ENCODE measurements at places on chromosomes 3 and 15.

- DNase-seq, result no peak
These were observed 180.4 kb downstream of the GOLGA8K start for GRCh38 chr15:32222716-32223115.

DNA sequence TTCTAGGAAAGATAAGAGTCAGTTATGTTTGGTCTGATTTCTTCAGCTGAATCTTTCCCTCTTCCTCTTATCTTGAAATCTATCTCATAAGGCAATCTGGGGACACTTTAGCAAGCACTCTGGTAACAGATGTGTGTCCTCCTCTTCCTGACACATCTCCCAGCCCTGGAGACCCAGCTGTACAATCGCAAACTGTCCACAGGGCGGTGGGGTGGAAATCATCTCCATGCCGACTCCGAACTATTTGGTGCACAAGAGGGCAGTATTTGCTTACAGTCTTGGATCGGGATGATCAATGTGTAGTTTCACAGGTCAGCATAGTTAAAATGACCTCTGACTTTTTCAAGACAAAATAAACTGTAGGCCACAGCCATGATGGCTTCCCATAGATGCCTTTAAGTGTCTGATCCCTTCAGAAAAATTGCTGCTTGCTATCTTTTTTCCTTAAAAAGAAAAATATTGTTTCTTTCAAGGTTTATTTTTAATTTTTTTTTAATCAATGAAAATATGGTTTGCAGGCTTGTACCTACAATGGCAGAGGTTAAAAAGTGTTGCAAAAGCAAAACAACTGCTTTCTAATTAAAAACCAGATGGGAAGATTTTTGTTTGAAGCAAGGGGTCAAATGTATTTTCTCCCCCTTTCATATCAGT is 17.7 kb downstream of the EEFSEC start:
- no peak for DNase-seq

DNA sequence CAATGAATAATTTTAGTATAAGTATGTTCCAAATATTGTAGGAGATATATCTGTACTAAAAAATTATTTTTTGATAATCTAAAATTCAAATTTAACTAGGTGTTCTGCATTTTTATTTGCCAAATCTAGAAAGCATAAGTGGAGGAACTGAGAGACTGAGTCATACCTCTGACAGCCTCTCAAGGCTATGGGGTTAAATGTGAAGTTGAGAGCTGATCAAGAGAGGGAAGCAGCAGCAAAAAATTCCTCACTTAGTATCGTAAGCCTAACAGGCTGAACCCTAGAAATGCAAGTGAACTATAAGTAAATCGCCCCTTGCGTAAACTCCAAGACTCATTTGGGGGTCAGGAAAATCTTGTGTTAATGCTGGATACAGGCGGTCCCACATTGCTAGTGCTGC is 12.8 kb upstream of the TOPAZ1 start:
- DNase-seq, result no peak

- DNase-seq, result no peak
These were observed 50.7 kb downstream of the MAP6D1 start for GRCh38 chr3:183774631-183775030.

DNA sequence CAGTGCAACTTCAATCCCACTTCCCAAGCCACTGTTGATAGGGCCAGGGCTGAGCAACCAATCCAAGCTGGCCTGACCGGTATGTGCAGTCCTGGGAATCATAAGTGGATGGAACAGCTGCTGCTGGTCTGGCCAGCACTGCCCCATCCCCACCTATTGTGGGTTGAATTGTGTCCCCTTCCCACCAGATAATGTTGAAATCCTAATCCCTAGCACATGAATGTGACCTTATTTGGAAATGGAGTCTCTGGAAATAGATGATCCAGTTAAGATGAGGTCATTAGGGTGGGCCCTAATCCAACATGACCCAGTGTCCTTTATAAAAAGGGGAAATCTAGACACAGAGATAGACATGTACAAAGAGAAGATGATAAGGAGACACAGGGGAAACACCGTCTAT is 13.7 kb upstream of the PDIA5 start:
- no peak for DNase-seq

DNA sequence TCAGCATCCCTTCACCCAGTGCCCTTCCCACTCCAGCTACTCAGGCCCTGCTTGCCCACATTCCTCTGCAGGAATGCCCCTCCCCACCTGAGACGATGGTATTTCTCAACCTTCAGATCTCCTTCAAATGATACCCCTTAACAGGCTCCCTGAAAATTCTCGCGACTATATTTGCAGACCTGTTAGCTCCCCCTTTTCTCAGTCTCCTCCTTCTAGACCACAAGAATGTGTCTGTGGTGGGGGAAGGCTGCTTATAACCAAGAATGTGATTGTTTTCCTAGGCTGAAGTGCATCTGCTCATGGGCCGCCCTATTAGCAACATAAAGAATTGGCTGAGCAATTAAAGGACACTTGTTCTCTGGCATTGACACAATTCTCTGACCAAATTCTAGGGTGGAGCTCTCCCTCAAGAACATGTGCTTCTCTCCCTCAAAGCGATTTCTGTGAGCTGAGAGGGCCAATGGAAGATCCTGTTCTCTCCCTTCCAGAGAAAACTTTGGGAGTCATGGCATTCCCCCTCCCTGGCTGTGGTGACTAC is 19.1 kb upstream of the LIMD1 start:
- DNase-seq, result no peak

DNA sequence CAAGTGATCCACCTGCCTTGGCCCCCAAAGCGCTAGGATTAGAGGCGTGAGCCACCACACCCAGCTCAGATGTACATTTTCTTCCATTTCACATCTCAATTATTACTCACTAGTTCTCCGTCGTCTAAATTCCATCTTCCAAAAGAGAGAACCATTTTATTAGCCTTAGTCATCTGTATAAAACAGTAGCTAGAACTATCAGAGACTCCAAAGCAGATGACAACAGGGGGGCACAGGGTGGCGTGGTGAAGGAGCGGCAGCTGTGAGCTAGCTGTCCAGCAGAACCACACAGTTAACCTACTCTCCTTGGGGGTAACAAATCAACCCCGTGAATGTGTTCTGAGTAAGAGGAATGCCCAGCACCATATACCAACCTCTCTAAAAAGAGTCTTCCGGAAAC is 7.1 kb downstream of the SLC25A20 start:
- DNase-seq, result no peak

DNA sequence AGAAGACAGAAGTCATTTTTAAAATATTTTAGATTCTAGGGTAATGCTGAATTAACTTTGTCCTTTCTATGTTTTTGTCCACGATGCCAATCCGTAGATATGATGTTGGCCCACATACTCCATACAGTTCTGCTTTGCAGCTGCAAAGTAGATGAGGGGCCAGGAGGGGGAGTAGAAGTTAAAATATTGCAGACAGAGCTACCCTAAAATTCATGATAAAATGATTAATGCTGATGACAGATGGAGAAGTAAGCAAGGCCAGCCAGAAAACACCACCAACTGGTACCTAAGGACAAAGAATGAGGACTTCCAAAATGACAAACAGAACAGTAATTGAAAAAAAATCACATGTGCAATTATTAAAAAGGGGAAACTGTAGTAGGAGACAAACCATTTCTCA is 756.6 kb upstream of the ARPP21 start:
- no peak for DNase-seq

- DNase-seq, result no peak
These were observed 58.6 kb upstream of the NUDT16 start for GRCh38 chr3:131323014-131323413.

DNA sequence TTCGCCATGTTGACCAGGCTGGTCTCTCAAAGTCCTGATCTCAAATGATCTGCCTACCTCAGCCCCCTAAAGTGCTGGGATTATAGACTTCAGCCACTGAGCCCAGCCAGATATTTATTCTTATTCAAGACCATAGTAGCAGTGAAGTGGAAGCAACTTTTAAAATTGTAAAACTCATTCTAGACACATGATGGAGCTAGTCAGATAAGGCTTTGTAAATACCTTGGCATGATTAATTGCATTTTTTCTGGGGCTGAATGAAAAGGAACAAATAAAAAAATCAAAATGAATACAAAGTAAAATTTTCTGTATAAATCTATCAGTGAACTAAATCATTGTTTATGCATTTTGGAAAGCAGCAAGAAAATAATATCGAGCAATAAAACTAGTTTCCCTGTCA is 4.1 kb upstream of the MYO1E start:
- DNase-seq, result no peak

GRCh38 chr3:10223676-10224639 is 24.3 kb upstream of the TATDN2 start:
- peak; percentile 47 for DNase-seq

GRCh38 chr15:24607636-24608035 is 67.9 kb upstream of the NPAP1 start:
- no peak for DNase-seq

DNA sequence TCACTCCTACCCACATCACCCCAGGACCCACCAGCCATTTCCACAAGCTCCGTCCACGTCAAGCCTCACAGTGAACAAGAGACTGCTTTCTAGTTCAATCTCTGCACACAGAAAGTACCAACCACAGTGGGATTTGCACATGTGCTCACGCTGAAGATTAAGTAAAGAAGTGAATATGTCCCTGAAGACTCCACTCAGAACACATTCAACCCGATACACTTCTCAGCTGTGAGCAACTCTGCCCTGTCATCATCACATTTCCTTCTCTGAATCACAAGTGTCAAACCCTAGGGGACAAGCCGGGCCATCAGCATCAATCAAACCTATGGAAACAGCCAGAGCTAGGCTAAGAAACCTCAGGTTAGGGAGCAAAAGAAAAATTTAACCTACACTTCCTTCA is 1.9 kb downstream of the STIMATE start:
- no peak for DNase-seq

DNA sequence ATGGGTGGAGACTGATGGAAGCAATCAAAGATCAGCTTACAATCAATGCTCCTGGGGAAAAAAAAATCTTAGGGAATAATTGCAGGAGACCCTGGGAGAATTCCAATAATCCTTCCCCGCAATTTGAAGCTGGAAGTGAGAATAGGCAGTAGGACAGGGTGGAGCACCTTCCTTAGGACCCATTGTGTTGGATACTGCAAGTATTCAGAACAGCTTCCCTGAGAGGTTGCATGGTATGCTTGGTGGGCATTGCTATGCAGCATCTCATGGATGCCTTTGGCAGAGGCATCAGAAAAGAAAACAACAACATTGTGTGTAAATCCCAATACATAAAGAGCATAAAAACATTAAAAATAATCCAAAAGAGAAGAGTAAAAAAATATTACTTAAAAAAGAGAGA is 24.6 kb upstream of the DUT start:
- DNase-seq, result no peak

- DNase-seq, result no peak
These were observed 30.3 kb upstream of the C15orf39 start for GRCh38 chr15:75171408-75171807.

DNA sequence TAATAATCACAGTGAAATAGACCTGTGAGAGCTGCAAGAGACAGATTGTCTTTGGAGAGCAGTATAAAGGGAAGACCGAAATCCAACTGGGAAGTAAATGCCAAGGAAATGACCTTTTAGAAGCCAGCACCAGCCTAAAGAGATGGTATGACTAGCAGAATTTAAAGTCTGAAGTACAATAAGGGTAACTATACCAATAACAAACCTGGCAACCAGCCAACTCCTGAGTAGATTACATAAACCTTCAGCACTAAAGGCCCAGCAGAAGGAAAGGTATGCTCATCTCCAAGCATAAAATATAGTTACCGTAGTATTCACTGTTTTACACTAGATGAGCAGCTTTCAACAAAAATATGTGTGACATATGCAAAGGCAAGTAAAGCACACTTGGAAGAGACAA is 155.1 kb upstream of the SATB1 start:
- DNase-seq, result no peak

DNA sequence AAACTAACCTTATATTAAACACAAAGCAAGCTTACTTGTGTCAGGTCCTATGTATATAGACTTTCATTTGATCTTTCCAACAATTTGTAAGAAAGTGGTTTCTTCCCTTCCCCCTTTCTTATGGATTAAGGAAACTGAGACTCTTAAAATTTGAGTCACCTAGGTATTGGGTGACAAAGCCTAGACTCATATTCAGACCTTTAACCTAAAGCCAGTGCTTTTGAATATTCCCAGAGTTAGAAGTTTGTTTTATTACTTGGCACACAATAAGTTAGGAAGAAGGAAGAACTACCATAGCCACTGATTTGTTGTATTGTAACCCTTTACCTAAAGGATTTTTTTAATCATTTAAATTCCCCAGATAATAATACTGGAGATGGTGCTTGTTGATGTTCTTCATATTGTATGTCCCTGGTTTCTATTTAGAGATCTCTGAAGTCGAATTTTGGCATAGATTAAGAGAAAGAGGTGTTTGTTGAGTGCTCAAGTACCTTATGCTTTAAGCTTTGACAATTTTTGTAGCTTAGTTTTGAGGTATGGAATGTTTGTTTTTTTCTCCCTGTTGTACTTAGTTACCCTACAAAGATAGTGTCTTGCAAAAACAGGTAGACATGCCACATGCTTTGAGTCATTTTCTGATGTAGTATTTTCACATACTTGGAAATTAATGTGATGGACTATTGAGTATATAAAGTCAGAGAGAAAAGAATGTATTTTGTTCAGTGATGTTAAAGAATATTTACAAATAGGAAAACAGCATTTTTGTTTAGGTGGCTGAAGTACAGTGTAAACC is 11.2 kb downstream of the TSC22D2 start:
- DNase-seq, result no peak

DNA sequence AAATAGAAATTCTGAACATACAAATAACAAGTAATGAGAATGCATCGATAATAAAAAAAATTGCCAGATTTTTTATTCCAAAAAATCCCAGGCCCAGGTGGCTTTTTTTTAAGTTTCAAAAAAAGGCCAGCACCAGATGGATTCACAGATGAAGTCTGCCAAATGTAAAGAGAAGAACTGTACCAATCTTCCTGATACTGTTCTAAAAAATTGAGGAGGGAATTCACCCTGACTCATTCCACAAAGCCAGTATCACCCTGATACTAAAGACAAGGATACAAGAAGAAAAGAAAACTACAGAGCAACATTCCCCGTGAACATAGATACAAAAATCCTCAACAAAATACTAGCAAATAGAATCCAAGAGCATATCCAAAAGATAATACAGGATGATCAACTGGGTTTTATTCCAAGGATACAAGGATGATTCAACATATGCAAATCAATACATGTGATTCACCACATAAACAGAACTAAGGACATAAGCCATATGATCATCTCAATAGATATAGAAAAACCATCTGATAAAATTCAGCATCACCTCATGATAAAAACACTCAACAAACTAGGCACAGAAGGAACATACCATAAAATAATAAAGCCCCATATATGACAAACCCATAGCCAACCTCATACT is 44.1 kb upstream of the XCR1 start:
- DNase-seq, result no peak

- DNase-seq, result no peak
These were observed 169.7 kb upstream of the TMCO5A start for GRCh38 chr15:37764733-37765191.

DNA sequence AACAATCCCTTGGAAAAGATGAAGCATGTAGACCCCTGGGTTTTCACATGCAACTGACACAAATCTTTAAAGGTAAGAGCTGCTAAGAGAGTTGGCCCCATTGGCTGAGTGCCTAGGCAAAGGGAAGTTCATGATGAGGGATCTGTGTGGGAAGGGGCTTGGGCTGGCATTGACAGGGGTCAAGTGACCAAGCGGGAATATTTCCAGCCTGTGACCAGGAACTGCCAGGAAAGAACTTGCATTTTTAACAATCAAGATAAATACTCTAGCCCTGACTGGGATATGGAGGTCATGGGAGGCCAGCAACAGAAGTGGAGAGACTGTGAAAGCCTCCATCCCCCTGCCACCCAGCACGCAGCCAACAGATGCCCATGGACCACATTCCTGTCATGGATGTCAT is 361.1 kb upstream of the ATP10A start:
- no peak for DNase-seq

GRCh38 chr3:40718681-40719080 is 193.9 kb downstream of the ZNF621 start:
- peak; percentile 23 for DNase-seq
